ENCODE measurements at places on chromosomes 2 and 18. TPM values are rescaled to one million over a fixed set of nuclear protein-coding genes. Genes with fewer than 3 reads are reported as not detected.
A peak's percentile ranks its signal among the peaks of the same experiment; 100 is the strongest.

DNA sequence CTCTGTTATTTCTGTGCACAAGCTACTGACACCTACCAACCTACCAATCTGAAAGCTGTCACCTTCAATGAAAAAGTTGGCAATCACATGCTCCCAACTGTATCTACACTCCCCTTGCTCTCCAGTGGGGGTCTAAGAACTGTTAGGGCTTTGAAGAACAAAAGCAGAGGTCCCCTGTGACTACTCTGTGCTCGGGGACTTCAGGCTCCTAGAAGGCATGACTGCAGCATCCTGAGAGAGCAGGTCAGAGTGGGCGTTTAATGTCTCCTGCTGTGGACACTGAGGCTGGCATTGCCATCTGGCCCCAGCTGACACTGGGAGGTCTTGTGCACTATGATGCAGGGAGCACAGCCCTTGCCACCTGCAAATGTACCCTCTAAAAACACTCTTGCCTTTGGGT is 93.3 kb downstream of the ACTR2 start:
- no peaks in the 10 kb centered on the region for H3K36me3 ChIP-seq
- no peak for DNase-seq
- no peak overlapping the region for H3K27ac ChIP-seq
- H3K4me3 ChIP-seq: no peak overlapping the region

DNA sequence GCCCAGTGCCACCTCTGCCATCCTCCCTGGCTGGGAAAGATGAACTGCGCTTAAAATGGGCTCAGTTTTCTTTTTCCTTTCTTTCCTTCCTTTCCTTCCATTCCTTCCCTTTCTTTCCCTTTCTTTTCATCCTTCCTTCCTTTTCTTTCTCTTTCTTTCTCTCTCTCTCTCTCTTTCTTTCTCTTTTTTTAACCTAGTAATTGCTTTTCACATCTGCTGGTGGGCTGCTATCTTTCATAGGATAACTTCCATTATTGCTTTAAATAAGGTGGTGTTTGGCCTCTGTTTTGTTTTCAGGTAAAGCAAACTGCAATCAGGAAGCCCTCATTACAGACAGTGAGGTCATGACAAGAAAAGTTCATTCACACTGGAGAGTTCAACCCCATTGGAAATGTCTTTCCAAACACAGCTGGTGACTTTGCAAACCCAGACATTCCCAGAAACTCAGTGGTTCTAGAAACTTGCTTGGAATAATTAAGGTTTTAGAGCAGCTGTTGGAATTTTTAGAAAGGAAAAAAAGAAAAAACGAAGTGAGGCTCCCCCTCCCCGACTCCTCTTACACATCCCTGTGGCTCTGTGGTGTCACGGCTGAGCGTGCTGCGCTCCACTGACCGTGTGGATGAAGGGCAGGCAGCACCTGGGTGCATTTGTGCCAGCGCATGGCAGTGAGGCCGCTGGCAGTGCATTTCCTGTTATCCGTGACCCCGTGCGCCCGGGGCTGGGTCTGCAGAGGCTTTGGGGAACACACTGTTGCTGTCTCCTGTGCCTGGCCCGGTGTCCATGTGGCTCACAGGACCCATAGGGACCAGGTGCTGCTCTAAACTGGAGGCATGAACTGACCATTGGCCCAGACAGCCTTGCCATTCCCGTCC is 76.9 kb downstream of the MBP start:
- DNase-seq: no peak
- peaks cover 60% of the 10 kb centered on the region for H3K4me1 ChIP-seq
- H3K27me3 ChIP-seq: no peaks in the 10 kb centered on the region
- peak overlapping the region; percentile 98 for H3K27ac ChIP-seq

The STAT4 gene
- total RNA-seq: 0.52 TPM

The PLGLB1 gene
- 1.1 TPM for total RNA-seq

Data from heart right ventricle (tissue), 16 donors.